ENCODE measurements at places on chromosomes 1 and 21. TPM values are rescaled to one million over a fixed set of nuclear protein-coding genes. Genes with fewer than 3 reads are reported as not detected.

The F5 gene
- not detected for total RNA-seq

The TMEM269 gene
- total RNA-seq, result 0.03 TPM

The KCNE2 gene
- not detected for total RNA-seq

The FCMR gene
- 0.37 TPM for total RNA-seq

The C1QB gene
- not detected for total RNA-seq

The KIAA0040 gene
- 28.4 TPM for total RNA-seq

The SPRR5 gene
- total RNA-seq, result not detected

The APH1A gene
- total RNA-seq, result 121 TPM

The KCNQ4 gene
- 0.05 TPM for total RNA-seq

The SLC44A3 gene
- total RNA-seq, result not detected

The KCNJ10 gene
- not detected for total RNA-seq

The LCE3D gene
- total RNA-seq, result not detected

The DENND2C gene
- total RNA-seq, result 0.98 TPM

The KRTAP12-2 gene
- not detected for total RNA-seq

The TENT5C gene
- total RNA-seq, result under 0.01 TPM

The CENPS gene
- 38.6 TPM for total RNA-seq

The F3 gene
- total RNA-seq, result 9.2 TPM

The HMGCS2 gene
- not detected for total RNA-seq

The ZBED6 gene
- total RNA-seq, result 12.3 TPM

The CYP4B1 gene
- not detected for total RNA-seq

The S100A8 gene
- total RNA-seq, result not detected

The RPTN gene
- not detected for total RNA-seq

The BACE2 gene
- 64.2 TPM for total RNA-seq

The GBP6 gene
- total RNA-seq, result not detected

The IRF6 gene
- 0.04 TPM for total RNA-seq

The BCL2L15 gene
- total RNA-seq, result 0.79 TPM

The FAM163A gene
- not detected for total RNA-seq

The VTCN1 gene
- total RNA-seq, result 0.19 TPM

The ERI3 gene
- total RNA-seq, result 71.8 TPM

The LDLRAD2 gene
- total RNA-seq, result not detected

The ATP6V1G3 gene
- not detected for total RNA-seq

The TIE1 gene
- 4.5 TPM for total RNA-seq

The PGLYRP3 gene
- total RNA-seq, result not detected

The PPIH gene
- total RNA-seq, result 96.5 TPM

The SLAMF1 gene
- not detected for total RNA-seq

The NUP210L gene
- not detected for total RNA-seq

The FMO1 gene
- not detected for total RNA-seq

The HSD3B1 gene
- not detected for total RNA-seq
